K562 (cell line): ENCODE measurements at places on chromosomes 1 and 21.
A peak's percentile ranks its signal among the peaks of the same experiment; 100 is the strongest.

DNA sequence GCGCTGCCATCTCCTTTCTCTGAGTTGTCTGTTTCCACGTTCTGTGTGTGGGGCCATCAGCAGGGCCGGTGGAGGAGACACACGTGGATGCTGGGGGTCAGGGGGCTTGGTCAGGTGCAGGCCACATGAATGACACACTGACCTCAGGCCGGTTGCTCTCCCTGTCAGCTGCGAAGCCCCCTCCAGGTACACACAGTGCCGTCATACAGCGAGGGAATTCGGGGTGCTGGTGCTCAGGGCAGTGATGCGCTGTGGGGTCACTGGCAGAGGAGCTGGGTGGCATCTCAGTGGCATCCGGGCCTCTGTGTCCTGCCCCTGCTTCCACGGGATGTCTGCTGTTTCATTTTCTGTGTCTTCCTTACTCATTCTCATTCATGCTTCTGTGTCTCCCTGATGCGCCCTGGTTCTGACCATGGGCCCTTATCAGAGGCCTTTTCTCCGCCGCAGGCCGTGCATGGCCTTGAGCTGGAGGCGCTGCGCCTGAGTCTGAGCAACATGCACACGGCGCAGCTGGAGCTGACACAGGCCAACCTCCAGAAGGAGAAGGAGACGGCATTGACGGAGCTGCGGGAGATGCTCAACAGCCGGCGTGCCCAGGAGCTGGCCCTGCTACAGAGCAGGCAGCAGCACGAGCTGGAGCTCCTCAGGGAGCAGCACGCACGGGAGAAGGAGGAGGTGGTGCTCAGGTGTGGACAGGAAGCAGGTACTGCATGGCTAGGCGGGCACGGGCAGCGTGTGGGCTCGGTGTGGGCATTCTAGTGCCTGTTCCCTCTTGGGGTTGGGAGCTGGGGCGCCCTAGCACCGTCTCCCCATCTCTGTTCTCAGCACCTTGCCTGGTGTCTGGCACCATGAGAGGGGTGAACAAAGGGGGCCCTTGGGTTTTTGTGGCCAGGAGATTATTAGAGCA lies 22.6 kb downstream of the PCNT start:
- no peak for DNase-seq

DNA sequence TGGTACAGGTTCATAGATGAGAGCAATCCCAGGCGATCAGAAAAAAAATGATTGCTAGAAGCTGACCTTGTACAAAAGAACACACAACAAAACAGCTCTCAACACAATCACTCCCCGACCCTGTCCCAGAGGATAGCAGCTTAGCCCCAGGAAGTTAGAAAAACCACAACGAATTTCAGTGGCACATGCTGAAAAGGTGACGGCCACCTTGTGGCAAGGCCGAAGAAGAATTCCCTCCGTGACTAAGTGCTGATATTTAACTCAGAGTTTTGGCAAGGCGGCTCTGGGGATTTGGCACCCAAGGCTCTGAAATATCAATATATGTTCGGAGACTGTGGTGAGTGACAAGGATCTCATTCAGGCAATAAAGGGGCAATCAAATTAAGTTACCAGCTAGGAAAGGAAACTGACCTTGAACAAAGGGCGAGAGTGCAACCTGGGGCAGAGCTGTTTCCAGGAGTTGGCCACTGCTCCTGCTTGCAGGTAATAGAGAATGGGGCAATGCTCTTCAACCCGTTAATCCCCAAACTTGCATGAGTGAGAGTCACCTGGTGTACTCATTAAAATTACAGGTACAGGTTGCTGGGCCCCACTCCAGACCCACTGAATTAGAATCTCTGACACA lies 96.2 kb downstream of the BEND5 start:
- no peak for DNase-seq

DNA sequence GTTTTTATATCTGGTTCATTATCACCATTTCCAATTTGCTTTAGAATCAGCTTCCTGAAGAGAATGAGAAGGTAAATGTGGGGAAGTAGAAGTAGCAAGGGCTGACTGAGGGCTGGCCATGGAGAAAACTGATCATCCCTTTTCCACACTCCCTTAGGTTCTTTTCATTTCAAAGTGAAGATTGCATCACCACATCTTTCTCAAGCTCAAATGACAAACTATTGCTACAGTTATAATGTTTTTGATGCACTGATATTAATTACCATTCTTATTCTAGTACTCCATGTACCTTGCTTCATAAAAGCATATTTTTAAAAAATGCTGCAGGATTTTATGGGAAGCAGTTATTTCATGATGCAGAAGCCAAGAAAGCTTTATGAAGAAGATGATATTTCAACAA lies 7.9 kb upstream of the AK5 start:
- DNase-seq, result no peak

- DNase-seq, result peak; percentile 64
These were observed 5.1 kb upstream of the ARHGAP30 start for GRCh38 chr1:161074676-161075368.
